ENCODE measurements at places on chromosomes 5 and 9.

GRCh38 chr5:90479611-90480385 lies 5.1 kb downstream of the POLR3G start:
- DNase-seq: no peak

GRCh38 chr9:14863402-14863801 lies 46.8 kb downstream of the FREM1 start:
- DNase-seq: no peak

DNA sequence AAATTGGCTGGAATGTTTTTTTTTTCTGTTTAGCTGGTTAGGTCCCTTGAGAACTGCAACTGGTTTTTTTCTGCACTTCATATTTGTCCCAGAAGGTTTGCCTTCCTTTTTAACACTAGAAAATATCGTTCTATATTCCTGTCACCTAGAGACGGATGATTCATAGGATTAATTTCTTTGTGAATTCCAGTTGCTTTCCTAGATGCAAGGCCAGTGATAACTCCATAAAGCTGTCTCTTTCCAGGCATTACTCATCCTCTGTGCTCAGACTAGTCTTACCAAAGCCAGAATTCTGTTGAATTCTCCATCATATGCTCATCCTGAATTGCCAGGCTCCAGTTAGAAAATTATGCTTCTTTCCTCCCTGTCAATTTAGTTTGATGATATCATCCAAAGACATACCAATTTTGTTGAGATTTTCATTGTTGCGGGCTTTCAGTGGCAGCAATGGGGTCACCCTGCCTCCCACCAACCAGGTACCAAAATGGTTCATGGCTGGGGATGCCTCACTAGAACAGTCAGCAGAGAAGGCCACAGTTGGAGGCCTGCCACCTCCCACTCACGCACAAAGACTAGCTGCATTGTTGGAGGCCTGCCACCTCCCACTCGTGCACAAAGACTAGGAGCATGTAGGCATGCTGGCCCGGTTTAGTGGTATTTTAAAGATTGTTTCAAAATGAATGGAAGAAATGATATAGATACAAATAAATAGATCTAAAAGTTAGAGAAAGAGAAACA lies 8.5 kb downstream of the BAAT start:
- no peak for DNase-seq

GRCh38 chr9:6076851-6077250 lies 61.4 kb upstream of the RANBP6 start:
- no peak for DNase-seq

DNA sequence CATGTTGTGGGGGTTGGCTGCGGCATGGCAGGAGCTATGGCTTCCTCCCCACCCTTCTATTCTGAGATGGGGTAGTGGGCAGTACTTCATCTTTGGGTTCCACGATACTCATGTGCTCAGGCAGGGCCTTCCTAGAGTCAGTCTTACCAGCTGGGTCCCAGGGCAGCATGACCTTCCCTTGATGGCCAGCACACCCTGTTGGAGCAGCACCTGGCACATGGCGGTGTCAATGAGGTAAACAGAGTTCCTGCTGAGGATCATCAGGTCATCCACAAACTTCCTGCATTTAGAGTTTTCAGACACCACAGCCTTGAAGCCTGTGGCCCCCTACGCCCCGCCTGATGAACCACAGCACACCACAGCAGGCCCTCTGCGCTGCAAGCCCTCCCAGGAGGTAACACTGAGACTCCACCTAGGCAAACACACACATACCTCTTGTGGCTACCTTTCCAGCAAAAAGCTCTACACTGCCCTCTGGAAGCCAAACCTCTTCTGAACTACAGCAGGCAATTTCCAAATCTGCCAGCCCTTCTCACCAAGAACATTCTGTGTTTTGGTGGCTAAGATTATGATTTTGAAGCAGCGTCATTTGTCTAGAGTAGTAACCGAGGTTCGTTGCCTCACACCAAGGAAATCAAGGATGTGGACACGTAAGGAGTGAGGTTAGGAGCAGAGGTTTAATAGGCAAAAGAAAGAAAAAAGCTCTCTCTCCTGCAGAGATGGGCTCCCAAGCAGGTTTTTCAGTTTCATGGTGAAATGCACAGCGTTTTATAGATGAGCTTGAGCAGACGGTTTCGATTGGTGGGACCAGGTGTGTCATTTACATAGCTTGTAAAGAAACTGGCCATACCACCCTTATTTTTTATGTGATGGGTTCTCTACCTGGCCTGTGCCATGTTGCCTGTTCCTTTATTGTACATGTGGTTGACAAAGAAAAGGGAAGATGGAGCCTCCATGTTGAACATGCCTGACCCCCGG lies 20.3 kb upstream of the TMEM174 start:
- DNase-seq: no peak

DNA sequence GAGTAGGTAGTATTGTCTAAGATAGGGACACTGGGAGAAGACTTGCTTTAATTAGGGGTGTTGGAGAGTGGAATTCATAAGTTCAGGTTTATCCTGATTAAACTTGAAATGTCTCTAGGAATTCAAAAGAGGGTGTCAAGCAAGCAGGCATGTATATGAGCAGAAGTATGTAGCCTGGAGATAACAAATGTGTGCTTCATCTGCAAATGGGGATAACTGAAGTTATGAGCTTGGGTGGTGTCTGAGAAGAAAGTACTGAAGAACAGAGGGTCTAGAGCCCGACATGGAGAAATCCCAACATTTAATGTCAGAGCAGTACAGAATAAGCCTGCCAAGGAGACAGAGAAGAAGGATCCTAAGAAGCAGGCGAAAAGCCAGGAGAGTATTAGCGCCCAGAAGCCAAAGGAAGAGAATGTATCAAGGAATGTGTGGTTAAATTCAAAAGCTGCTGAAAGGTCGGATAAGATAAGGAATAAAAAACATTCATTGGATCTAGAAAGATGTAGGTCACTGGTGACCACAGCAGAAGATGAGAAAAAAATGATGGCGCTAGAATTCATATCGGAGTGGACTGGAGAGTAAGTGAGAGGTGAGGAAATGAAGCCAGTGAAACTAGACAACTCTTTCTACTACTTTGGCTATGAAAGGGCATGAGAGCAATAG lies 401.5 kb upstream of the PIK3R1 start:
- DNase-seq: no peak

- DNase-seq: no peak
Measured at GRCh38 chr5:103938146-103938695, 375.6 kb upstream of the NUDT12 start.

- no peak for DNase-seq
Measured at GRCh38 chr9:70402213-70402612, 12.2 kb downstream of the KLF9 start.

DNA sequence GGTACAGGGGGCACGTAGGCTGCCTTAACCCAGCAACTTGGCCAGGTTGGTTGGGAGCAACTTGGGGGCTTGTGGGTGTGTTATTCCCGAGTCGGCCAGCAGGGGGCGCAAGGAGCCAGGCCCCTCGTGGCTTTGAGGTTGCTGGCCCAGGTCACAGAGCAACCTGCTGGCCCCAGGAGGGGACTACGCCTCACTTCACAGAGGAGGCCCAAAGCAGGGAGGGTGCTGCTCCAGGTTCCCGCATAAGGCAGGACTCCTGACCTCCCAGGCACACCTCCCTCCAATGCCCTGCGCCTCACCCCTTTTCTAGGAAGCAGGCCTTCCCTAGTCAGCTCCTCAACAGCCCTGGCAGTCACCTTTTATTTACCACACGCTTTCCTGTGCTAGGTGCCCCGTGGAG lies 18.1 kb downstream of the KYAT1 start:
- peak; percentile 91 for DNase-seq

DNA sequence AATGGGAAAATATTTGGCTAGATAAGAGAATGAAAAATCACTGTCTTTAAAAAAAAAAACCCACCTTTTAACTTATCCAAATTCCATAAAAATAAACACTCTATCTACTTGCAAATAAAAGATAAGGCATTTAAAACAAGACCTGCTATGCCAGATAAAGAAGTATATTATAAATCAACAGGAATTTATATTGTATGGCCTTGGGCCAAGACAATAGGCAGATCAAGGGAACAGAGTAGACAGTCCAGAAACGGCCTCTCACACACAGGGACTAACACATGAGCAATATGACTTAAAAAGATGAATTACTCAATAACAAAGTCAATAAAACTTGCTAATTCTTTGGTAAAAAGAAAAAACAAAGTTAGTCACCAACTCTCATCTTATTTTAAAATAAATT lies 34.7 kb upstream of the ICE1 start:
- no peak for DNase-seq

DNA sequence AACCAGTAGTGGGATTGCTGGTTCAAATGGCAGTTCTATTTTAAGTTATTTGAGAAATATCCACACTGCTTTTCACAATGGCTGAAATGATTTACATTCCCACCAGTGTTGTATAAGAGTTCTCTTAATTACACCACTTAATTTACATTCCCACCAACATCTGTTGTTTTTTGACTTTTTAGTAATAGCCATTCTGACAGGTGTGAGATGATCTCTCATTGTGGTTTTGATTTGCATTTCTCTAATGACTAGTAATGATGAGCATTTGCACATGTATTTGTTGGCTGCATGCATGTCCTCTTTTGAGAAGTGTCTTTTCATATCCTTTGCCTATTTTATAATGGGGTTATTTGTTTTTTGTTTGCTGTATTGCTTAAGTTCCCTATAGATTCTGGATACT lies 688.3 kb downstream of the PRR16 start:
- no peak for DNase-seq

- no peak for DNase-seq
Measured at GRCh38 chr9:77421506-77422265, 226.4 kb downstream of the GNA14 start.

GRCh38 chr9:92954049-92954861 lies 6.9 kb downstream of the FGD3 start:
- DNase-seq: no peak

- DNase-seq: no peak
Measured at GRCh38 chr5:173011566-173011965, 28.0 kb downstream of the ATP6V0E1 start.

DNA sequence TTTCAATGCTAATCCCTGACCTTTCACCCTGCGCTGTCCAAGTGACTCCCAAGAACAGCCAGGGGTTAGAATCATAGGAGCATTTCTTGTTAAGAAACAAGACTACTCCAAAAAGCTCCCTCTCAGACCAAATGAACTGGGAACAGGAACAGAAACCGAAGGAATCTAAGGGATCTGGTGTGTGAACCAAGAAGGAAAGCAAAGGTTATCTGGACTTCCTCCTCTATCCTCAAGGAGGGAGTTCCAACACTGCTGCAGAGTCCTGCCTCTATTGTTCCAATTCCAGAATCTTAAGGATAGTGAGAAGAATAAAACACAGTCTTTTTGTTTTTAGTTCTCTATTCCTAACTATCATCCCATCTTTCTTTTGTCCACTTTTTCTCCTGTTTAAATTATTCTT lies 87.2 kb downstream of the EPB41L4A start:
- no peak for DNase-seq
